IPS DF 6.9 (cell line): ENCODE measurements at places on chromosomes 2 and 18.

DNA sequence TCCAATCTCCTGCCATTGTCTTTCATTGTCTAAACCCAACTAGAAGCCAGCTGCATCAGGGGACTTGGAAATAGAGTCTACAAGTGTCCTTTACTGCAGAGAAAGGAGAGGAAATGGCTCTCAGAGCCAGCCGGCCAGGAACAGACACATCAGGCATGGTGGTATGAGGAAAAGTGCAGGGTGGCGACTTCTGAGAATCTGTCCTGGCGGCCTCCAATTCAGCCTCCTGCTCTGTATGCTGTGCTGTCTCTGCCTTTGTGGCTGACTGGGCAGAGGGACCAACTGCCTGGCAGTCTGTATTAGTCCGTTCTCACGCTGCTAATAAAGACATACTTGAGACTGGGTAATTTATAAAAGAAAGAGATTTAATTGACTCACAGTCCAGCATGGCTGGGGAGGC lies 36.8 kb upstream of the AQP4 start:
- no peak for DNase-seq

- no peak for DNase-seq
Measured at GRCh38 chr2:66478731-66479316, 43.9 kb downstream of the MEIS1 start.

DNA sequence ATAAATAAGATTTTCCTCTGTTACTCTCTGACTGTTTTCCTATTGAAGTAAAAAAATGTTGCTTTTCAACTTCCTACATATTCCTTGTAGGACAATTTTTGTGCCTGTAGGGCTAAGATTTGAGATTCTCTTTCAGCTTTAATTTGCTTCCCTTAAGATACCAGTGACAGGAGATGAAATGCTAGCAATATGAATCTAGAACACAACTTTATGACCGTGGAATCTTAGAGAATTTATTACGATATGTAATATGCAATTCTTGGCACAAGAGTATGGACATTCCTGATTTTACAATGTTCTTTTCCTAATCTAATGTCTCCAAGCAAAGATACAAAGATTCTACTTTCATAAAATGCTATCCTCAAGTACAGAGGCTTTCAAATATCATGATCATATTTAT lies 180.9 kb downstream of the KCNE4 start:
- DNase-seq: no peak

DNA sequence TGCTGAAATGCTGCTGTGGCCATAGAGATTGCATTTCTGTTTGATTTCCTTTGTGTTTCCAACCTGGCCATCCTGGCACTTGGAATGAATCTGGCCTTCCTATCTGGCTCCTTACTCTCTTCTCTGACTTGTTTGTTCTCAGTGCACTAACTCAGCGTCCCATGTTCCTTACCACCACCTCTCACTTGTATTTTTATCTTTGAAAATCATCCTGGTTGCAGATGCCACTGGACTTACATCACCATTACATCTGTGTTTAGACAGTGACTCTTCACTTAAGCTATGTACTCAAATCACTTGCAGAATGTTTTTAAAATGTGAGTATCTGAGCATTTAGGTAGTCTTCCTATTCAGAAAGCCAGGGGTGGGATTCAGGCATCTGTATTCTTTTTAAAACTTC lies 239.5 kb downstream of the WDR7 start:
- no peak for DNase-seq

- no peak for DNase-seq
Measured at GRCh38 chr2:195537811-195538210, 119.2 kb upstream of the SLC39A10 start.

DNA sequence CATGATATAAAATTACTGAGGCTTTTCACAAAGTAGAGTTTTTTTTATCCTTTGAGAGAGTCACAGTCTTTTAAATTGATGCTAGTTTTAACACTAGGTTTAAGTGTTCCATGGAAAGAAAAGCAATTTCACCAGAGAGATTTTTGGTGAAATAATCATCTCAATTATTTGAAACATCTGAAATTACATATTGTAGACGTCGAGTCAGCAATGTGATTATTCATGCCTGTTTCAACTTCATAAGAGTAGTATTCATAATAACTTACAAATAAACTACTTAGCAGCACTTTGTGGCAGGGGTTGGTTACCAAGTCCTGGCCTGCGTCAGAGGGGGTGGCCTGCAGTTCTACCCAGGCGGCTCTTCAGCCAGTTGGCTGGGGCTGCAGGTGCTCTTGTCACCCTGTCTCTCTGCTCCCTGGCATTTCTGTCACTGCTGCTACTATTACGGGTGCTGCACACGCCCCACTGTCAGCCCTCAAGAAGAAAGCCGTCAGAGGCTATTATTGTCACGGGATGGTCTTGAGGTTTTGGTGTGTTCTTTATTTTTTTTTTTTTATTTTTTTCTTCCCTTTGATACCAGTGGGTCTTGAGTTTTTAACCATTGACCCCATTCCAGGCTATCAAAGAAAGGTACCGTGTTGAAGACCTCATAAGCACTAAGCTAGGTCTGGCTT lies 50.4 kb downstream of the MALT1 start:
- no peak for DNase-seq
